Activated CD8-positive, alpha-beta memory T cell treated with anti-CD3 and anti-CD28 coated beads, Interleukin-2, amount 10 ng/mL, durations not matched to agents 7 days and 5 days (primary cell): ENCODE measurements at places on chromosomes 7 and 10. TPM values are rescaled to one million over a fixed set of nuclear protein-coding genes. Genes with fewer than 3 reads are reported as not detected.
A peak's percentile ranks its signal among the peaks of the same experiment; 100 is the strongest.

Gene SLC29A3
- 5.1 TPM for total RNA-seq

Gene TET1
- 2.8 TPM for total RNA-seq

Gene ARPC1B
- 398 TPM for total RNA-seq

Gene FFAR4
- not detected for total RNA-seq

GRCh38 chr7:107924841-107925504, 34.0 kb downstream of the DLD start:
- peaks cover 42% of the 10 kb centered on the region for H3K36me3 ChIP-seq
- no peaks in the 10 kb centered on the region for H3K27me3 ChIP-seq
- peaks cover 27% of the 10 kb centered on the region for H3K4me1 ChIP-seq
- DNase-seq: no peak
- H3K4me3 ChIP-seq: no peak overlapping the region

- H3K4me1 ChIP-seq: peaks cover 9% of the 10 kb centered on the region
- peaks cover 39% of the 10 kb centered on the region for H3K36me3 ChIP-seq
- peak overlapping the region; percentile 7 for H3K27ac ChIP-seq
- H3K27me3 ChIP-seq: no peaks in the 10 kb centered on the region
- no peak for DNase-seq
These were observed 85.4 kb upstream of the GSDME start for GRCh38 chr7:24842449-24843241.

DNA sequence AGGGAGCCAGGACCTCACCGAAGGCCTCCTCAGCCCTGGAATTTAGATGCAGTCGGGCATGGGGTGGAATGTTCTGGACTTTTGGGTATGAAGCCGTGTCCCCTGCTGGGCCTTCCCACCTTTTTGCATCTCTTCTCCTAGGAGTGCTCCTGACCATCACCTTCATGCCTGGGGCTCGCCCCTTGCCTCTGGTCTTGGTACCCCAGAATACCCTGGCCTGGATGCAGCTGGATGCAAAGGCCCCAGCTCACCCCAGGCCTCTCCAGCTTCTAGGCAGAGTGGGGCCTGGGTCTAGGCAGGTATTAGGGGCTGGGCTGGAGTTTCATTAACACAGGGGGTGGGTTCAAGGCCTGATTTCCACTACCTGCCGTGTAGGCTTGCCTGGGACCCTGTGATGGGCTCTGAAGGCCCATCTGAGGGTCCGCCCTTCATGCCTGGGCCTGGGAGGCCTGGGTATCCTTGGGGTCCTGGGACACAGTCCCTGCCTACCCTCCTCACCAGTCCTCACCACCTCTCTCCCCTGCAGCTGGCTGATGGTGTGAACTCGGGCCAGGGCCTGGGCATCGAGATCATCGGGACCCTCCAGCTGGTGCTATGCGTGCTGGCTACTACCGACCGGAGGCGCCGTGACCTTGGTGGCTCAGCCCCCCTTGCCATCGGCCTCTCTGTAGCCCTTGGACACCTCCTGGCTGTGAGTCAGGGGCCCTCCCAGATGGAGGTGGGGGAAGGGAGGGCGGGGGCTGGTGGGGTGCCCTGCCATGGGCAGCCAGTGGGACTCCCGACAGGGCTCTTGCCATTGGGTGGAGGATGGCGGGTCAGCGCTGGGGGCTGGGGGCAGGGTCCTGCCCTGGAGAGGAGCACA, 10.1 kb downstream of the AQP1 start:
- no peak overlapping the region for H3K27ac ChIP-seq
- no peaks in the 10 kb centered on the region for H3K36me3 ChIP-seq
- no peaks in the 10 kb centered on the region for H3K27me3 ChIP-seq
- no peaks in the 10 kb centered on the region for H3K4me1 ChIP-seq
- DNase-seq: no peak

DNA sequence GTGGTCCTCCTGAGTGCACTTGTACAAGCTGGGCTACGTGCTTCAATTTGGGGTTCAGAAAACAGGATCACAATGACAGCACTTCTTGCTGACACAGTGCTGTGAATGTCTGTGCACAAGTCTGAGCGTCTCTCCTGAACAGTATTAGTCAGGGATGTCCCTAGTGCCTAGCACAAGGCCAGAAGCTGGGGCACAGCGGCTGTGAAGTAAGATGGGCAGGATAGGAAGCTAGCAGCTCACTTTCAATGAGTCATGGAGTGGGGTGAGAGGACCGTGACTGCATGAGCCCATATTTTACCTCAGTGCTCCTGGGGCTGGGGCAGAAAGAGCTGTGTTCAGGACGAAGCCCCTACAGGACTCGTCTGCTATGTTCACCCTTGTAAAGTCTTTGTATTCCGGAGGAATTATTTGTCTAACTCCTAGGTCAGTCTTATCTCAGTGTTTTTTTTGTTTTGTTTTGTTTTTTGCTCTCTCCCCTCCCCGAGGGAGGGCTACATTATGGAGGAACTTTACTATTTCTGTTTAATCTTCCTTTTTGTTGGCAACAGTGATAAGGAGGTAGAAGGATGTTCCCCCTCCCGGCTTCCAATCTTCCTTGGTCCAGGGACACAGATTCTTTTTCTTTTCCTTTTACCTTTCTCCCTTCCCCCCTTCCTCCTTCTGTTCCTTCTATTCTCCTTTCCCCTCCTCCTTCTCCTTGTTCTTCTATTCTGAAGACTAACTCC, 2.8 kb upstream of the LRMDA start:
- DNase-seq: no peak
- H3K36me3 ChIP-seq: no peaks in the 10 kb centered on the region
- peaks cover 46% of the 10 kb centered on the region for H3K27me3 ChIP-seq
- no peak overlapping the region for H3K27ac ChIP-seq
- H3K4me3 ChIP-seq: no peak overlapping the region
